Activated naive CD8-positive, alpha-beta T cell treated with anti-CD3 and anti-CD28 coated beads, Interleukin-2, amount 50 U/mL, for 24 hours (primary cell): ENCODE measurements at places on chromosomes 3 and 15.
A peak's percentile ranks its signal among the peaks of the same experiment; 100 is the strongest.

DNA sequence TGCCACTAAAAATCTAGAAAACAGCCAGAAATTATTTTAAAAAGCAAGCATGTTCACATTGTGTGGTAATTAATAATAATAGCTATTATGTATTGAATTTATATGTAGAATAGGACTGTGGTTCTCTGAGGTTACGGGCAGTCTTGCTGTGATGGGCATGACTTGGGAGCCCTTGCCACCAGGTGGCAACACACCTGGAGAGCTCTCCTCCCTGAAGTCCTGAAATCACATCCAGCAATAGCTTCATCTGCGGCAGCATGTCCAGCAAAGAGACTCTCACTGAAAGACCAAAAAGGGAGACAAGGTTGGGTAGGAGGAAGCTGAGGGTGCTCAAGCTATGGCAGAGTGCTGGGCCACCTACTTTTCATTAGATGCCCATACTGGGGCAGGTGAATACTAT, 206.8 kb upstream of the IL12A start:
- no peak for DNase-seq

GRCh38 chr3:42979044-42979972, at the start of gene GASK1A:
TSS of gene GASK1A (plus strand) at chr3:42979311. CDS start at chr3:42979643, 332 bp downstream.
- DNase-seq: peak; percentile 24

GRCh38 chr3:87595798-87596197, 319.4 kb upstream of the POU1F1 start:
- no peak for DNase-seq

GRCh38 chr3:11480663-11481298, 162.9 kb downstream of the VGLL4 start:
- no peak for DNase-seq

GRCh38 chr15:52114261-52115055, 1.9 kb upstream of the BCL2L10 start:
- DNase-seq: no peak

GRCh38 chr15:75570126-75570845, 8.8 kb downstream of the PTPN9 start:
- no peak for DNase-seq

DNA sequence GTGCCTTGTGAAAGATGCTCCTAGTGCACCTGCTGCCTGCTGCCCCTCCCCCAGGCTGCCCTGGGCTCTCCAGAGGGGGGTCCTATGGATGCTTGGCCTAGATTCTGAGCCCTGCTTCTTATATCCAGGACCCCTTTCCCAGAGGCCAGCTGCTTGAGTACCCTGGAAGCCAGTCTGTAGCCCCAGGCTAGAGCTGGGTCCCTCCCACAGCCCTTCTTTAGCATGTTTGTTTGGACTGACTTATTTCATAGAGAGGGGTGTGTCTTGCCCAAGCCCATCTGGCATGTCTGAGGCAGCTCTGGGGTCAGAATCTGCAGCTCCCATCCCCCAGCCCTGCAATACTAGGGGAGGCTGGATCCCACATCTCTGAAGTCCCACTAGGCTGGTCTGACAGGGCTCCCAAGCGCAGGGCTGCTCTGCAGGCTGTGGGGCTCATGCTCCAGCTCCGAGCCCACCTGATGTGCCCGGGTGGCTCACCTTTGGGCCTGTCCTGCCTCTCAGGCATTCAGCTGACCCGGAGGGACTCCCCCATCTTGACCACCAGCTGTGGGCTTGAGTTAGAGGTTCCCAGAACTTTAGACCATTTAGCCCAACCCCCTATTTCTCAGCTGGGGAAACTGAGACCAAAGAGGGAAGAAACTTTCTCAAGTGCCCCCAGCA, 3.1 kb downstream of the CHRNB4 start:
- no peak for DNase-seq
